ENCODE measurements at places on chromosomes 5 and 9.

DNA sequence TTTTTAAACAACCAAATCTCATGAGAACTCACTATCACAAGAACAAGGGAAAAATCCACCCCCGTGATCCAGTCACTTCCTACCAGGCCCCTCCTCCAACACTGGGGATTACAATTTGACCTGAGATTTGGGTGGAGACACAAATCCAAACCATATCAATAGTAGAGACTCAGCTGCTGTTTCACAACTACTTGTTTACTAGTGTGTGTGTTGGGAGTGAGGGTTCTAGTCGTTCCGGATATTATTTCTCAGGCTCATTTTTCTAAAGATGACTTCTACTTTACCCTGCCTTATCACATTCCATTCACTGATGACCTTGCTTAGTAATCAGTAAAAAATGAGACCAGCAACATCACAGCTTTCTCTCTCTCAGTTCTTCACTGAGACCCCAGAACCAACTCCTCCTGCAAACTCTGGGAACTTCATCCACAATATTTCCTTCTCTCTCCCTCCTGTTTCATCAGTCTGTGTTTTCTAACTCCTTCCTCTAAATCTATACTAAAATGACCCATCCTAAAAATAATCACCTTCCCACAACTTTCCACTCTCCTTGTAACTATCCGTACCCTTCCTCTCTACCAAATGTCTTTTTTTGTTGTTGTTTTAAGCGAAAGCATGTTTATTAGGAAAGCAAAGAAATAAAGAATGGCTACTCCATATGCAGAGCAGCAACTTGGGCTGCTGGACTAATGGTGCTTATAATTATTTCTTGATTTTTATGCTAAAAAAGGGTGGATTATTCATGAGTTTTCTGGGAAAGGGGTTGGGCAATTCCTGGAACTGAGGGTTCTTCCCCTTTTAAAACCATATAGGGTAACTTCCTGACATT lies 121.5 kb upstream of the SPRY4 start:
- DNase-seq: no peak

DNA sequence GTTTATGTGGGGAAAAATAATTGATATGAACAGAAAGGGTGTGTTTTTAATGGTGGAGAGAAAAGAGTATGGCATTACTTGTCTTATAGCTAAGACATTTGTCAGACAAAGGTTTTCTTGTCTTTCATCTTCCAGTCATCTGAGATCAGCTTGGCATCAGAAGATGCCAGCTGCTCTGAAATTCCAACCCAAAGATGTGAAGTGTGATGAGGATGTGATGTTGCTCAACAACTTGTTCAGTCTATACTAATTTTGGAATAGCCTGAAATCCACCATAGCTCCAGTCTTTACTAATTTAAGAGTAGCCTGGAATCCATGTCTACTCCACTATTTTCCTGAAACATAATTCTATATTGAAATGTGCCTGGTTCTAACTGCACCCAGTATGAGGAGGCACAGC lies 182.3 kb downstream of the CFAP90 start:
- no peak for DNase-seq

- no peak for DNase-seq
Measured at GRCh38 chr9:33138768-33139167, 28.4 kb downstream of the B4GALT1 start.

DNA sequence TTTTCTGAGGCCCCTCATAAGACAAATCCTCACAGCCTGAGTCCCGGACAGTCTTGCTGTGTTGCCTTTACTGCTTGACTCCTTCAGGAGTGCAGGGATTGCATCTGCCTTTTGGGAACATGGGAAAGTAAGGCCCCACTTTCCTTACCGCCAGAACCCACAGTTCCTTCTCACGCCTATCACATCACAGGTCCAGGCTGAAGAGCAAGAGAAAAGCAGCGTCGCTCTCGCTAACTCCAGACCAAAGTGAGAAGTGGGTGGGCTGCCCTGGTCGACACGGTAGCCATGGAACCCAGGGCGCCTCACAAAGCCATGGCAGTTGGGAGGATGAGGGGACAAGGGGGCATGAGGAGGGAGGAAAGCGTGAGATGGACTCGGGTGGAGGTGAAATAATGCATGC lies 7.9 kb upstream of the ZDHHC11 start:
- no peak for DNase-seq

DNA sequence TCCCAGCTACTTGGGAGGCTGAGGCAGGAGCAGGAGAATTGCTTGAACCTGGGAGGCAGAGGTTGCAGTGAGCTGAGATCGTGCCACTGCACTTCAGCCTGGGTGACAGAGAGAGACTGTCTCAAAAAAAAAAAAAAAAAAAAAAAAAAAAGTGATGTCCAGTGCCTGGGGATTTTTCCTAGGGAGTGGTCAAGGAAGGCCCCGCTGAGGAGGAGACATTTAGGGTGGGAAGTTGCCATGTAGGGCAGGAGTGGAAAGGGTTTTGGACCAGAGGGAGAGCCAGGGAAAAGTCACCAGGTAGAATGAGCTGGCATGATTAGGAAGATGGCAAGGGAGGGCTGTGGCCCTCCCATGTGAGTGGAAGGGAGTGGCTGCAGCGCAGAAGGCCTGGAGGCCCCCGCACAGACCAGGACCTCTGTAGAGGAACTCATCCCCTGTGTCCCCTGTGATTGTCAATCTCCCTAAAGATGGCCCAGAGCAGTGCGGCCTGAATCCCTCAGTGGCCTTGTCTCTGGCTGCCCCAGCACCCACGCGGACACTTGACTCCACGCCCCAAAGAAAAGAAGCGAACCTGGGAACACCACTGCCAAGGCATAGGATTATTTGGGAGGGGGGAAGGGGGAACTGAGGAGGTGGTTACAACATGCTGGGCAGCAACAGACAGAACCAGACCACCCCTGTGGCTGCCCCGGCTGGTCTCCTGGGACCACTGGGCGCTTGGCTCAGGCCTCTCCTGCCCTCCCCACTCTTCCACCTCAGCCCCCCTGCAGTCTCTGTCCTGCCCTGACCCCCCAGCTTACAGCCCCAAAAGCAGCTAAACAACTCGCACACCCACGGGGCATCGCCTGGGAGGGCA lies 2.6 kb upstream of the SQSTM1 start:
- no peak for DNase-seq

DNA sequence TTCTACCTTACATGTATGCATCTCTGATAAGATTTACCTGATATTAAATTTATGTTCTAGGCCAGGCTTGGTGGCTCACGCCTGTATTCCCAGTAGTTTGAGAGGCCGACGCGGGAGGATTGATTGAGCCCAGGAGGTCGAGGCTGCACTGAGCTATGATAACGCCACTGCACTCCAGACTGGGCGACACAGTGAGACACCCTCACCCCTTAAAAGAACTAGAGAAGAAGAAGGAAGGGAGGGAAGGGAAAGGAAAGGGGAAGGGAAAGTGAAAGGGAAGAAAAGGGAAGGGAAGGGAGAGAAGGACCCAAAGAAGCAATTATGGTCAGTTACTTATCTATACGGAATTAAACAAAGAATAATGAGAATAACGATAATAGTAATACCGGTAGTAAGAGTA lies 1.2 kb upstream of the RFK start:
- no peak for DNase-seq

DNA sequence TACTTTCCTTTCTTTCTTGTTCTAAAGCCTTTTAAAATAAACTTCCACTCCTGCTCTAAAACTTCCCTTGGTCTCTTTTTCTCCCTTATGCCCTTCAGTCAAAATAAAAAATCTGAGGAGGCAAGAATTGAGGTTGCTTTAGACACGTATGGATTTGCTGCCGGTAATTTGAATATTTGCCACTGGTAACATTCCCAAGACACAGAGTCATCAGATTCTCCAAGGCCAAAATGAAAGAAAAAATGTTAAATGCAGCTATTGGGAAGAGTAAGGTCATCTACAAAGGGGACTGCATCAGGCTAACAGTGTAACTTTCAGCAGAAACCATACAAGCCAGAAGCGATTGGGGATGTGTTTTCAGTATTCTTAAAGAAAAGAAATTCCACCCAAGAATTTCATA lies 311.1 kb downstream of the CDH18 start:
- DNase-seq: no peak

DNA sequence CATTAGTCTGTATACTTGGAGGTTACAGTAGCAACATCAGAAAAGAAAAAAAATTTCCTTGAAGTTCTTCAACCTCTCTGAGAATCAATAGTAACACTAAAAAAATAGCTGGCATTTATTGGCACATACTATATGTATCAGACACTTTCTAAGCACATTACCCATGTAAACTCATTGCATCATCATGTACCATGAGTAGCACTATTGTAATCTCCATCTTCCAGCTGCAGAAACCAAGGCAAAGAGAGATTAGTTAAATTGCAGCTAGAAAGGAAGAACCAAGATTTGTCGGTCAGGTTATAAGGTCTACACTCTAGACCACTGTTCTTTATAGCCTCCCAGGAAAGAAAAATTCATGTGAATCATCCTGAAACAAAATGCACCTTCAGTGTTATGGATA lies 31.4 kb upstream of the RAB3C start:
- DNase-seq: no peak

GRCh38 chr5:94885931-94886330 lies 267.5 kb downstream of the SLF1 start:
- no peak for DNase-seq

DNA sequence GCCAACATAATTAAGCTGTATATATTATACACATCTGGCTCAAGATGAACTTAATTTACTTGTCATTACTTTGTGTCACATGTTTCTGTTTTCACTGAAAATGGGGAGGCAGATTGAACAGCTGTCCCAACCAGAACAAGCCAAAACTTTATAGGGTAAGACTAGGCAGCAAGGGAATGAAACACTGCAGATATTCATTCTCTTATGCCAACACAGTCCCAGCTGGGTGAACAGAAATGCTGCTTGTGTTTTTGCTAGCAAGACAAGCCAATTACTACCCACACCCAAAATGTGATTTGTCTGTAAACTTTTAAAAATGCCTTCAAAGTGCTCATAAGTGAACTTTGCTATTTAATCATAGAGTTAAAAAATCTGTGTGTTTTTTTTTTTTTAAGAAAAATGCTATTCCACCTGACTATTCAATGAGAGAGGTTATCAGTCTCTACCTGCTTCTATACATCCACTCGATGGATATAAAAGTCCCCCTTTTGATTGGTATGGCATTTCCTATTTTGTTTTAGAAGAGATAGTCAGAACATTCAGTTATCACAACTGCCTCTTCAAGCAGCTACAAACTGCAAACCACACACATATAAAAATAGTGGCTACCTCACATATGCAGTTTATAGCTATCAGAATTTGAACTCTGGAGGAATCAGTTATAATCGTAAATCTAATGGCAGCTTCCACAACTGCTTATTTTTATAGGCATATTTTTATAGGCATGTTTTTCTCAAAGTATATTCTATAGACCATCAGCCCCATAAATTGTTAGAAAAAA lies 91.9 kb upstream of the PPP1R2B start:
- DNase-seq: no peak

GRCh38 chr5:173245319-173246134 lies 10.5 kb upstream of the NKX2-5 start:
- no peak for DNase-seq

Data from right lobe of liver (tissue), 6 donors.